ENCODE measurements at places on chromosomes 6 and 20.

DNA sequence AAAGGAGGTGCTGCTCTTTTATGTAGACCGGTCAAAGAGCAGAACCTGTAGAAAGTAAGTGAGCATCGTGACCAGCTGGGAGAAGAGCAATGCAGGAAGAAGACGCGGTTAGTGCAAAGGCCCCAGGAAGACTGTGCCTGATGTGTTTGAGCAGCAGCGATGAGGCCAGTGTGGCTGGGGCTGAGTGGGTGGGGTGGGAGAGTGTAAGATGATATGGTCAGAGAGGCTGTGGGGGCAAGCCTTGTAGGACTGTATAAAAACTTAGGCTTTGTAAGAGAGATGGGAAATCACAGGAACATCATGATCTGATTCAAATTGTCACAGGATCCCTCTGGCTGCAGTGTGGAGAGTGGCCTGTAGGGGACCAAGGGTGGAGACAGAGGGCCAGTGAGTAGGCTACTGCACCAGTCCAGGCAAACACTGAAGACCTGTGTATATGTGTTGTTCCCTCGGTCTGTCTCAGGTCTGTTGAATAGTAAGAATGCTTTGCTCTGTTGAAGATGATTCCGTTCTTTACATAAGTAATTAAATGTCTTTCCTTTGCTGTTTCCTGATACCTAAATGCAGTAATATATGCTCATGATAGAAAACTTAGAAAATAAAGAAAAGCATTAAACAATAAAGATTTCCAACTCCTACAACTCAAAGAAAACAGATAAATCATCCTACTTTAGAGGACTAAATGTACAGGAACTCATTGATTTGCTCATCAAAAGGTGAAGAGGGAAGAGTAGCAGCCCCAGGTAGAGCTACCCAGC, 23.6 kb upstream of the WFDC2 start:
- DNase-seq, result no peak

GRCh38 chr20:35910254-35910653, 44.0 kb downstream of the SCAND1 start:
- no peak for DNase-seq

DNA sequence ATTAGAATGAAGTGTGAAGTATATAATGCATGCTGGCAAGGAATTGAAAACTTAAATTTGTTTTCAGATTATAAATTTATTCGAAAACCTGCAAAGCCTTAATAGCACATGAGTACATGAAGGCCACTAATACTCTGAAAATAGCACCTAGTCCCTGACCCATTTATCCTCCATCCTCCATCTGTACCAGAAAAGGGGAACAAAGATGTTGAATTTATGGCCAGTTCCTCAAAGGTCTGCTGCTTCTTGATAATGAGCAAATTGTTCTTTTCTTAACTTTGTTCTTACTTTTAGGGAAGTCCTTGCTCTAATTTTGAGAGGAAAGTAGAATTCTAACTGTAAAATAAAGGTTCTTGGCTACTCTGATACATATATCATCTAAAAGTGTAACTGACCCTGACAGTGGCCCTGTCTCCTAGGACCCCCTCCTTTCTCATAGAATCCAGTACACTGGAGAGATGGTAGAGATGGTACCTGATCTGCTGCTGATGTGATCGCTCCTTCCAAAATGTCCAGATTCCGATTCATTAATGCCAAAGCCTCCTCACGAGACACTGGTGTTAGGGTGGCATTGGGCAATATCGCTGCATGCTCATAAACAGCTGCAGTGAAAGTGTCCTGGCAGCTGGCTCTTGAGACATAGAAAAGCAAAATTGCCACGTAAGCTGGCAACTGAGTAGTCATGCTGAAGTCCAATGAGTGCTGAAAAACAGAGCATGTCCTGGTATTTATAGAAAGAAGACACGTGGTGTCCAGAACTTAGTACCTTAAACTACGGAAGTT, at the start of gene VNN1:
TSS of gene VNN1 (minus strand) at position 704 of the 783 bp plus-strand sequence. CDS start at position 684, 20 bp downstream.
- no peak for DNase-seq

GRCh38 chr20:38075161-38075998, 41.8 kb downstream of the RPRD1B start:
- no peak for DNase-seq

DNA sequence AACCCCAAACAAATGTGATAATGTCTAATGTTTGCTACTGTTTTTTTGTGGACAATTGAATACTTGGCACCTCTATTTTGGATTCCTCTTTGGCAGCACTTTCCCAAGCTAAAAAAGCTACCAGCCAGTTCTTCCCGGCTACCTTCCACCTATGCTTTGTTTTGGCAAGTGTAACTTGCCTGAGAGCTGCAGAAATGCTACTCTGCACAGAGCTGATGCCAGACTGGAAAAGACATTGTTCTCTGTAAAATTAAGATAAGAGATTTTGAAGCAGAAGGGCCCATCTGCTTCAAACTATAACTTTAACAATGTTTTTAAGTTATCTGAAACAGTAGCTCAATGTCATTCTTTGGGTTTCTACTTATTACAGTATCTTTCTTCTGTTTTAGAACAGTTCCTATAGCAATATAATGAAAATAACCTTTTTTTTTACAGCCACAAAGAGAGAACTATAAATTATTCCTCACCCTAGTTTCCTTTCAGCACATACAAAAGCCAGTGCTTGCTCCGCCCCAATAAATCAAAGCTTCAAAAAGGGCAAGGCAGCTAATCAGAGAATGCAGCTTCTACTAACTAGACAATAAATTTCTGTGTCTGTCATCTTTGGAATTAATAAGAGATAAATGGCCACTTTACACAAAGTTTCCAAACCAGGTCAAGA, 183.1 kb downstream of the UBE3D start:
- DNase-seq, result no peak
